ENCODE measurements at places on chromosomes 13 and 19.

GRCh38 chr19:925087-925525, 729 bp upstream of the ARID3A start:
- DNase-seq = no peak

DNA sequence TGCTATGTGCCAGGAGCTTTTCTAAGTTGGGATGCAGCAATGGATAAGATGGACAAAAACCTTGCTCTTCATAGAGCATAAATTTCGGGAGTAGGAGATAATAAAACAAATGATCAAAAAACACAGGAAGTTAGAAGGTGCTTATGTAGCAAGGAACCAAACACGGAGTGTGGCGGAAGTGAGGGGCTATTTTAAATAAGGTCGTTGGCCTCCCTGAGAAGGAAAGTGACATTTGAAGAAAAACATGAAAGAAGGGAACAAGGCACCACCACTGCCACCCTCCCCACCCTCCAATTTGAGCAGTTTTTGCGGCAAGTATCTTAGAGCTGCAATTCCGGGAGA, 3.2 kb upstream of the GSX1 start:
- no peak for DNase-seq

DNA sequence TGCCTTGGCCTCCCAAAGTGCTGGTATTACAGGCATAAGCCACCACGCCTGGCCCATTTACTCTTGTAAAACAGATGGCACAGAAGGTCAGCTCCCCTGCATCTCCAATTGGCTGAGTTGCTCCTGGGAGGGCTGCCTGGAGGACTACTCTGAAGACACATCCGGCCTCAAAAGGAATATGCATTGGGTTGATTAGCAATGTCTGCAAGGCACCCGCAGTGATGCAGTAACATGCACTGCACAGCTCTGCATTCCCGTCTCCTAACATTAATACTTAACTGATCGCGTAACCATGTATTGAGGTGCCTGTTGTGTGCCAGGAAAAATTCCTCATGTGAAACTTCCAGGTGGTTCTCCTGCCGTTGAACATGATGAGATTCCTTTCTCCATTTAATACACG, 5.0 kb downstream of the ELAVL3 start:
- no peak for DNase-seq

- no peak for DNase-seq
Observed at GRCh38 chr13:23436680-23437079, 3.2 kb upstream of the SACS start.

- no peak for DNase-seq
Observed at GRCh38 chr13:111515635-111516034, 195.2 kb downstream of the TEX29 start.

GRCh38 chr13:77514336-77514726, 21.2 kb upstream of the SCEL start:
- DNase-seq = no peak

- no peak for DNase-seq
Observed at GRCh38 chr13:107572156-107572555, 643.2 kb downstream of the LIG4 start.

DNA sequence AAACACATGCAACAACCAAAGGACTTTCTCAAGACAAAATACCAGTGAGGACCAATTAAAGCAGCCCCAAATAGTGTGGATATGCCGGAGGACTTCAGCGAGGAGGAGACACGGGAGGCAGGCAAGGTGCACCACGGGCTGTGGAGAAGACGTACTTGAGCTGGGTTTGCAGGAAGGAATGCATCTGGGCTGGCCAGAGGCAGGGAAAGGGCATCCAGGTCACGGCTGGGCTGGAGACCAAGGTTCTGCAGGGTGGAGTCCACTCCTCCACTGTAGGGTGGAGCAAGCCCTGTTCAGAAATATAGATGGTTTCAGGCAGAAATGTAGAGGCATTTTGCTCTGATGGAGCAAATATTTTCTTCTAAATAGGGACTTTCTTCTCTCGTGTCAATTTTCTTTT, 36.6 kb upstream of the MEDAG start:
- no peak for DNase-seq

GRCh38 chr13:45895881-45896280, 44.3 kb upstream of the SIAH3 start:
- DNase-seq = no peak

GRCh38 chr13:44051918-44052675, 172.4 kb downstream of the LACC1 start:
- no peak for DNase-seq

GRCh38 chr13:40666933-40667621, 636 bp upstream of the FOXO1 start:
- DNase-seq = peak; percentile 41

DNA sequence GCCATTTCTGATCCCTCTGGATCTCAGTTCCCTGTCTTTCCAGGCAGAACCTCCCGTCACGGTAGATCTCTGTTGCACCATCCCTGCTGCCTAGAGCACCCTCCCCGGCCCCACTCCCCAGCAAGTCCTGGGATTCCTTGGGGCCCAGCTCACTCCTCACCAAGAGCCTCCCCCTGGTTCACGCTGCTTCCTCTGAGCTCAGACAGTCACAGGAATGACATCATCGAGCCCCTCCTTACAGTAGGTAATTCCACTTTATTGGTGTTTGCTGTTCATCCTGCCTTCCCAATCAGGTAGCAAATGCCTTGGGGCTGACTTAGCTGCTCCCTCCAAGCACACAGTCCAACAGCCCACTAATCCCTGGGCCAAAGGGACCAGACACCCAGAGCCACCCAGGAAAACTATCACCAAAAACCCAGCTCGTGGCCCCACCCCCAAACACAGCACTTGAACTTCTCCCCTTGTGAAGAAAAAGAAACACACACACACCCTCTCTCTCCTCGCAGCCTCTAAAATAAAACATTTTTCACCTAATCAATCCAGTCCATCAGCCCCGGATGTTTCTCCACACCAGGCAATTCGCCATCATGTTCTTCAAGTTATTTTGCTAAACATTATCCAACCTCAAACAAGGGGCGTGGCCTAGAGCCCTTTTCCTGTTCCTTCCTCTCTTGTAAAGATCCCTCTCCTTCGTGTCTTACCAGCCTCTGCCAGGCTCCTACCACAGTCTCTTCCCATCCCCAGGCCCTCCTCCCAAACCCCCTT, 2.5 kb downstream of the NAPA start:
- no peak for DNase-seq

DNA sequence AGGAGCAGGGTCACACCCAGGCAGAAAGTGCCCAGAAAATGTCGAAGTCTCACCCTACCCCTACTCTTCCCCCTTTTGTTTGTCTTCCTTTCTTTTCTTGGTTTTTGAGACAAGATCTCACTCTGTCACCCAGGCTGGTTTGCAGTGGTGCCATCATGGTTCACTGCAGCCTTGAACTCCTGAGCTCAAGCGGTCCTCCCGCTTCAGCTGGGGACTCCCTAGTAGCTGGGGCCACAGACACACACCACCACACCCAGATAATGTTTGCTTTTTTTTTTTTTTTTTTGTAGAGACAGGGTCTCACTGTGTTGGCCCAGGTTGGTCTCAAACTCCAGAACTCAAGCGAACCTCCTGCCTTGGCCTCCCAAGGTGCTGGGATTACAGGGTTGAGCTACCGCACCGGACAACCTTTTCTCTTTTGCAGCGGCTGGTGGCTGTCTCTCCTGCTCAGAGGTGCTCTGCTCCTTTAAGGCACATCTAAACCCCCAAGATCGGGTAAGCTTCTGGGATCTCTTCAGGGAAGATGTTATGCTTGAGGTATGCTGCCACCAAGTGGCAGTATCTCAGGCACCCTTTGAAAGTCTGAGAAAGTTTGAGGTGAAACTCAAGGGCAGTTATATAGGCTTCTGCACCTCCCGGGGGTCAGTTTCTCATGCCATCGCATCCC, 22.4 kb upstream of the EBI3 start:
- DNase-seq = no peak

GRCh38 chr19:8391198-8392016, 1.2 kb downstream of the RAB11B start:
- no peak for DNase-seq

DNA sequence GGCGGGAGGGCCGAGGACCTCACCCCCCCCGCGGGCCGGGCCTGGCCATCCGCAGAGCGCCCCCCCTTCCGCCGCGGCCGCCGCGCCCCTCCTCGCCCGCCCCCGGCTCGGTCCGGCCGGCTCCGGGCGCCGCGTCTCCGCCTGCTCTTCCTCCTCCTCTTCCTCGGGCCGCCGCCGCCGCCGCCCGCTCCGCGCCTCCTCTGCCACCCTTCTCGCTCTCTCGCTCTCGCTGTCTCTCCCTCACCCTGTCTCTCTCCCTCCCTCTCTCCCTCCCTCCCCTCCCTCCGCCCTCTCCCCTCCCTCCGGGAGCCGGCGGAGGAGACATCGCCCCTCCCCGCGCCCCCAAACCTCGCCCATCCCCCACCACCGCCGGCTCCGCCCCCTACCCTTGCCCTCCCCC, at the start of gene SHANK1:
SHANK1 (minus strand) TSS at position 237 of the 400 bp plus-strand sequence. CDS start 2,883 bp downstream, outside the sequence.
- DNase-seq = no peak

DNA sequence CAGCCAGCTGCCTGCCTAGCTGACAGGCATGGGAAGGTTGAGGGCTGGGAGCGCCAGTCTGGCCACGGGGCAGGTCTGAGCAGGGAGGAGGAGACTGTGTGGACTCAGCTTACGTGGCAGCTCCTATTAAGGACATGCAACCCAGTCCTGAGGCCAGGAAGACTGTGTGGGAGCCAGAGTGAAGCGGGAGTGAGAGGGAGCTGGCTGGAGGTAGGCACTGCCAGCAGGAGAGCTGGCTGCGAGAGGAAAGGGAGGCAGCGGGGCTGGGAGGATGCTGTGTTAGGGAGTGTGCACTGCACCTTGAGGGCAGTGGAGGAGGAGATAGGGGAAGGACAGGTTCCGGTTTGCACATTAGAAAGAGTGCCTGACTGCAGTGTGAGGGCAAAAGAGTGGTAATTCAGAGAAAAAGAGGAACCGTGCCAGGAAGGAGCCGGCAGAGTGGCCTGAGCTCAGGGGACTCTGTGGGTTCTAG, 99.2 kb downstream of the SLC7A1 start:
- peak; percentile 47 for DNase-seq

GRCh38 chr19:14471436-14472187, 3.5 kb downstream of the PTGER1 start:
- DNase-seq = no peak

Data from CD4-positive, alpha-beta T cell treated with Interferon gamma for 1 hour (primary cell).